Kidney (tissue), 22 donors: ENCODE measurements at places on chromosomes 2 and 18.

- no peak for DNase-seq
Observed at GRCh38 chr18:8747440-8747937, 42.1 kb downstream of the MTCL1 start.

DNA sequence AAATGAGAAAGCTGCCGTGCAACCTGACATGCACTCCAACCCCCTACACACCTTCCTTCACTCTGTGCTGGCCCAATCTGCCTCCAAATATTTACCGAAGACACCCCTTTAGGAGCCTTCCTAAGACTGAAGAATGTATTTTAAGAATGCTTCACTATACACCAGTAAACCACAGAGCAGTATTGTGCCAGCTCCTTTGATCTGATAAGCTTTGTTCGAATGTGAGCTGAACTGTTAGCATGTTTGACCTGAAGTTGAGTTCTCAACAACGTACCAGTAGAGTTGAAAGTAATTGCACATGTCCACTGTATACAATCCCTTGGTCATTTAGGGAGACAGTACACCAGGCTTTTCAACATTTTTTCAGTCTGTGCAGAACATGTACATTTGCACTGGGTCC is 259.2 kb downstream of the TGIF1 start:
- no peak for DNase-seq

GRCh38 chr18:29616867-29617266 is 1425.7 kb downstream of the DSC3 start:
- DNase-seq, result no peak

GRCh38 chr2:179444056-179444455 is 179.4 kb upstream of the SESTD1 start:
- no peak for DNase-seq

- DNase-seq, result peak; percentile 95
Observed at GRCh38 chr2:218396688-218397462, 2.8 kb upstream of the CTDSP1 start.

DNA sequence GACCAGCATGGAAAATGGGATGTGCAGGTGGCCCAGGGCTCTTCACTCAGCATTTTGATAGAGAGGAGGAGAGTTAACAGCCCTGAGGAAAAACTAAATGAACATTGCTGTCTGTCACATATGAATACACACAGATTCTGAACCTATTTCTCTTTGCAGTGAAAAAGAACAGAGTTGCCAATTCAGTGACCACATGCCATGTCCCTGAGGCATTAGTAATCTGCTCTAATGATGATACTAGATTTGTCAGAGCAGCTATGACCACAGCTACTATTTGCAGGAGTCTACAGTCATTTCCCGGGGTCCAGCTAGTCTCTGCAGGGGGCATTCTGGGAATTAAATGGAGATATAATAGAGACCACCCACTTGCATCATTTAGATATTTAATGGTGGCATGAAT is 267.6 kb downstream of the TMX3 start:
- no peak for DNase-seq

DNA sequence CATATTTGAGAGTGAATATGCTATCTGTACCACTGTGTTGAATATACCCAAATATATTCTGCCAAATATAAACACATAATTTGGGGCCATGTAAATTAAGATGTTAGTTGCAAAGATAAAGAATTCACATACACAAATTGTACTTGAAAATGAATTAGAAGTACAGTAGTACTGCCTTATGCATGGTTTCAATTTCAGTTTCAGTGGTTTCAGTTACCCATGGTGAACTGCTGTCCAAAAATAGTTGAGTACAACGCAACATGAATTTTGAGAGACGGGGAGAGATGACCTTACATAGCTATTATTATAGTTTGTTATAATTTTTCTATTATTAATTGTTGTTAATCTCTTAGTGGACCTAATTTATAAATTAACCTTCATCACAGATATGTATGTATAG is 1313.0 kb upstream of the FAM98A start:
- DNase-seq, result no peak

DNA sequence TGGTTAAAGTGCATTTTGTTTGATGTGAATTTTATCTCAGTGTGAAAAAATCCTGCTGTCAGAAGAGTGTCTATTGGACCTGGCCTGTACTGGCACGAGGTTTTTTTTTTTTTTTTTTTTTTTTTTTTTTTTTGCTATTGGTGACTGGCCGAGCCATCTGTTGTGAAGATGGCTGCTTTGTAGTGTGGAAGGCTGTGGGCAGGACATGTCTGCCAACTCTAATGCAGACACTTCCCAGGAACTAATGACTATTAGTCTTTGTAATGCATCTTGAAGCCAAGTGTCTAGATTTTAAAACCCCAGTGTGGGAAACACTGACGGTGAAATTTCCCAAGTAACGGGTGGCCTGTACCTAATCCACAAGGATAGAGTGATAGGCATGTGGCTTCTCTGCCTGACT is 34.3 kb downstream of the ZAP70 start:
- no peak for DNase-seq

DNA sequence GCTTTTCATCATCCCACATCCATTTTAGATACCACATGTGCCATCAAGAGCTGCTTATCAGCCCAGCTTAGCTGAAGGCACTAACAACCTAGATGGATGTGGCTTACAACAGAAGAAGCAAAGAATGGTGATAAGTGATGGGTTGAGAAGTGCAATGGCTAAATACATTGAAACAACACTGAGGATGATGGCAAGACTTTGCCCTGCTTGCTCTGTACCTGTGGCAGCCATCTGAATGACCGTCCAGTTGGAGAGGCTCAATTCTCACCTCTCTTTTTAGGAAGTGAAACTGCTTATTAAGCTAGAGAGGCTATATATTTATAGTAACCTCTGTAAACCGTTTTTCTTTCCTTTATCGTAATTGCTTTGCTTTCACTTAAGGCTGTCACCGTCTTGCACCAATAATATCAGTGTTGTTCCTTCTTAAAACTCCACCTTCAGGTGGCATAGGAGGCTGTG is 5.7 kb downstream of the GPATCH11 start:
- no peak for DNase-seq

- DNase-seq, result no peak
Observed at GRCh38 chr2:211479536-211480150, 923.2 kb downstream of the CPS1 start.

- peak; percentile 35 for DNase-seq
Observed at GRCh38 chr2:44171018-44171417, 2.3 kb downstream of the PPM1B start.

DNA sequence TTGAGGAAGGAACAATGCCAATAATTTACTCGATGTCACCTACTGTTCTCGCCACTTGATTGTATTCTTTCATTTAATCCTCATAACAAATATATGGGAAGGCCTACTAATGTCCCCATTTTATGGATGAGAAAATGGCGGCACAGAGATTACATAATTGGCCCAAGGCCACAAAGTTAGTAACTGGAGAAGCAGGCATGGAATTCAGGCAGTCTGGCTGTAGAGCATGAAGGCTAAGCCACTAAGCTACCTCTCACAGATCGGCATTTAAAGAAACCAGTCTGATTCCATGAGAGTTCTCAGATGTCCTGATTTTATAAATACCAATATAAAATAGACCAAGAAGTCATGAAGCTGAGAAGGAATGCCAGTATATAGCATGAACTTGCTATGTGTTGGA is 121.8 kb upstream of the EPAS1 start:
- no peak for DNase-seq

- no peak for DNase-seq
Observed at GRCh38 chr2:152827944-152828343, 109.5 kb downstream of the ARL6IP6 start.

DNA sequence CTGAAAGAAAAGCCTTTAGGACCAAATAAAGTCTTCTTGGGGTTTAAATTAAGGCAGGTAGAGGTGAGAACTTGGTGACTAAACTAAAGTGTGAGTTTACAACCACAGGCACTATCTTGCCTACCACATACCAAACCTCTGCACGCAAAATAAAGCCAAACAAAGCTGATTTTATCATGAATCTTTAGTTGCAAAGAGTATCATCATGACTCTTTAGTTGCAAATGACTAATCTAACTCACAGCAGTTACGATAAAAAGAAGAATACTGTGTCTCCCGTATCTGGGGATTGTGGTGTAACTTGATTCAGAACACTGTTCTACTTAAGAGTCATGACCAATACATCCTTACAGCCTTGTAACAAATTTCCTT is 11.2 kb downstream of the CFAP210 start:
- no peak for DNase-seq

DNA sequence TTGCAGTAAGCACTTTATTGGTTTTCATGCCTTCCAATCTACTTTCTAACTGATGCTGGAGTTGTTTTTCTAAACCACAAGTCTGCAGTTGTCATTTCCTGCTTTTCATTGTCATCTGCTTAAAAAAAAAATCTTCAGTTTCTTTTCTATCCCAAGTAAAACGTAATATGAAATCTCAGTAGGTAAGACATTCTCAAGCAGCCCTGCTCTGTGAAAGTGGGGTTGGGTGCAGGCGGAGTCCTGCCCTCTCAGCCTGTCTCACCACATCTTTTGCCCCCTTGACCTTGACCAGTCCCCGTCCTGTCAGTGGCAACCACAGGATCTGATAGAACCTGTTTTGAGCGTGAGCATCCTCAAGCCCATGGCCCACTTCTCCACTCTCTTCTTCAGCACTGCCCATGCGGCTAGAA is 80.0 kb upstream of the CPO start:
- no peak for DNase-seq

DNA sequence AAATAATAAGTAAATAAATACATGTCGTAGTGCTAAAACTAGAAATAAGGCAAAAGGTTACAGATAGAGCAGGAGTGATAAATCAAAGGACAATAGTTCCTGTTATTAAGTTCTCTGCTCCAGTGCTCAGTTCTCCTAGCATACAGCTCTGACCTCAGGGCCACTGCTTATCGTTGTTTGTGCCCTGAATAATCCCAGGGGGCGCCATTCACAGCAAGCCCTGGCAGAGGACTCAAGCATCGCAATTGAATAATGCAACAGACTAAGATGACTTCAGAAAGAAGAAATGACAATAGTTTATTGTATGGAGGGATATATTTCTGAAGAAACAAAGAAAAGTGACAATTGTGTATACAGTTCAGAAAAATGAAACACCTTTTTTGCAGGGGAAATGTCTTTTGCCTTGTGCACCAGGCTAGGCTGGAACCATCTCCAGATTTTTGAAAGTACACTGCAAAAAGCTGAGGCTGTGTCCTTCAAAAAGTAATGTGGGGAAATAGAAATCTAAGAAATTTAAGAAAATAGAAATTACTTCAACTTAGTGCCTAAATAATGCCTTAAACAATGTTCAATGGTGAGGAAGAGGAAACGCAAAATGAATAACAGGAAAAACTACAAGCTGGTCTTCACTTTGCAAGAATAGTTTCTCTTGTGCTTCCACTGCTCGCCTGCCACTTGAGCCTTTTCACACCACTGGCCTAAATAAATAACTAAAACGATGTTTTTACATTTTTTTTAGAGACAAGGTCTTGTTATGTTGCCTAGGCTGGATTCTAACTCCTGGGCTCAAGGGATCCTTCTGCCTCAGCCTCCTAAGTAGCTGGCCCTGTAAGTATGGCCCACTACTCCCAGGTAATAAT is 19.0 kb upstream of the CCNYL1 start:
- peak; percentile 18 for DNase-seq

GRCh38 chr2:205947621-205948495 is 138.1 kb downstream of the INO80D start:
- peak; percentile 81 for DNase-seq

- DNase-seq, result no peak
Observed at GRCh38 chr2:233029321-233029720, 3.2 kb upstream of the NEU2 start.
